Stimulated activated CD4-positive, alpha-beta T cell treated with anti-CD3 and anti-CD28 coated beads, Interleukin-12 subunit alpha, Interleukin-12 subunit beta, amount 100 ng/mL, for 4 hours (primary cell): ENCODE measurements at places on chromosomes 12 and 14.
A peak's percentile ranks its signal among the peaks of the same experiment; 100 is the strongest.

DNA sequence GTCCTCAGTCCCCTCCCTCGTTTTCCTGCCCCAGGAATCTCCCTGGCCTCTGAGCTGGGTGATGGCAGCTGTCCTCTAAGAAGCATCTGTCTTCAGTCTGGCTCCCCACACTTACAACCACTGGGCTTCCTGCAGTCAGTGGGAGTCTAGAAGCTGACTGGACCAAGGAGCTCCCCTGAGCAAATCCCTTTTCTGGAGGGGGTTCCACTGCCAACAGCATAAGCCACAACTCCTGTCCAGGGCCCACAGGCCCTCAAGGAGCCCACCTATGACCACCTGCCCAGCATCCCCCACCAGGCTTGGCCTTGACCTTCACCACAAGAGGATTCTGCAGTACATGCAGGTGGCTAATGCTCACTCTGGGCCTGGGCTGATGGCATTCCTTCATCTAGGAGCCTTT, 4.1 kb downstream of the RDH16 start:
- no peak for DNase-seq

- no peak for DNase-seq
Measured at GRCh38 chr12:46858368-46858767, 32.6 kb upstream of the SLC38A4 start.

DNA sequence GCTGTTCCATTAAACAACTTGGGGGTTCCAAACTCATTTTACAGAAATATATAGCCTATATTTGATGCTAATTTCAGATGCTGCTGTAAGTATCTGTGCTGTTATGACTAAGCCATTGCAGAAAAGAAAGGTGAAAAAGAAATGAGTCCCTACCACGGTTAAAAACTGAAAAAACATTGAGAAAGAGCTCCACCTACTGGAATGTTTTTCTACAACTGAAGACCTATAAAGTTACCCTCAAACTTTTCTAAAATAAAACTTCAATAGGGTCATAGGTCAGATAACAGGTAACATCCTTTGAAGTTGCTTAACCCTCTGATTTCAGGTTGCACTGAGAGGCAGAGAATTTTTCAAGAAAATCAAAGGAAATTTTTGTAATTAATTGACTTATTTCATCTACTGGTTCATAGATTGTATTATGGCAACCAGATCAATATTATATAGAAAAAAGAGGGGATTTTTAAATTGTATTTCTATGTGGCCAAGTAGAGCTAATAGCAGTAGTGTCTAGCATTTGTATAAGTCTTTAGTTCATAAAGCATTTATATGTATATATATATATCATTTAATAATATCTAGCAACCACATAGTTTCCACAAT, 279.9 kb downstream of the RPS29 start:
- DNase-seq: no peak

DNA sequence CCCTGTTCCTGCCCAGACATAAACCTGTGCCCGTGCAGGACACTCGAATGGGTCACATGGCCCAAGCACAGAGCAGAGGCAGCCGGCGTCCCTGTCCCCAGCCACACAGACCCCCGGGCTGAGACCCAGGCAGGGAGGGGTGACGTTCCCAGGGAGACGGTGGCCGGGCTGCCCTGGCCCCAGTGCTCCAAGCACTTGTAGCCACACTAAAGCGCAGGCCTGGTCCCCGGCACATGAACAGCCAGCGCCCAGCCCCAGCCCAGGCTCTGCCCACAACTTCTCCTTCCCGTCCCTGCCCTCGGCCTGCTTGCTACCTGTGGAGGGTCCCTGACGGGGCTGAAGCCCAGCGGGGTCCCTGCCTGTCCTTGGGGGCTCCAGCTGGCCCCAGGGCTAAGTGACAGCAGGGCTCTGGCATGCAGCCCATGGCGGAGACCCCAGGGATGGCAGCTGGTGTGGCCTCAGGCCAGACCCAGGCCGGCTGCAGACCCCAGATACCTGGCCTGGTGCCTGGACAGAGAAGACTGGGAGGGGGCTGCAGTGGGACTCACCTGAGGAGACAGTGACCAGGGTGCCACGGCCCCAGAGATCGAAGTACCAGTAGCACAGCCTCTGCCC, 338.4 kb downstream of the TMEM121 start:
- no peak for DNase-seq

DNA sequence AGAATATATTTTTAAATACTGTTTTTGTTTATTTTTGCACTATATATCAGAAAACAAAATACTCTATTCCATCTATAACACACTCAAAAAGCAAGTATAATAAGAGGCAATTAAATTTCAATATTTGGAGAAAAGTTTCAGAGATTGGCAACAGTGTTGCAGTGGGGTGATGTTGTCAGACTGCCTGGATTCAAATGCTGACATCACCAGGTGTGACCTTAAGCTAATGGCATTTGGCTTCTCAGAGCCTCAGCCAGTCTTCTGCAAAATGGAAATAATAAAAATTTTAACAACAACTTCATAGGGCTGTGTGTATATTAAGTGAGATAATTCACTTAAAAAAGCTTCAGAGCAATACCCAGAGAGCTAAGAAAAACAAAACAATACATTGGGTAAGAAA, 74.7 kb downstream of the TMTC1 start:
- DNase-seq: no peak

DNA sequence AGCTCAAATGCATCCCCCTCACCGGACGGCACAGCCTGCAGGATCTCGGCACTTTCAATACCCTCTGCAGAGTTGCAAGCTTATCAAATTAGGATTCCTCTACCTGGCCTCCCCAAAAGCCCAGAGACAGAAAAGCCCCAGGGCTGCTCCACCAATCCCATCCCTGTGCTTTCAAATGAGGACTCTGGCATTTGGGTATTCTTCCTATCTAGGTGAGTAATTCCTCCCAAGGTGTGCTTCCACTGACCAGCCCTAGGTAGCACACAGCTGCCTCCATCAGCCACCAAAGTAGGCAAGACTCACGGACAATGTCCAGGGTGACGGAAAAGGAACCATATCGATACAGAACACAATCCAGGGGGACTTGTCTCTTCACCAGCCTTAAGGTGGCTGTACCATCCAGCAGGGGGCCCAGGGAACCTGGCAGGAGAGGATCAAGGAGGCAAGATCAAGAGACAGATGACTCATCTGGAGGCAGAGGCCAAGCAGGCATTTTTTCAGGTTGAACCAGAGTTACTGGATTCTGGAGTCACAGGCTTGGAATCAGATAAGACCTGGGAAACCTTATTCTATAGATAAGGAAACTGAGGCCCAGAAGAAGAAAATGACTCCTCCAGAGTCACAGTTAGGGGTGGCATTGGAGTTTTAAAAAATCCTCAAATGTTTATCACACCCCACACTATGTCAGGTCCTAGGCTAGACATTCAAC, 9.9 kb downstream of the PMEL start:
- DNase-seq: no peak

GRCh38 chr14:77849711-77850110, 49.8 kb downstream of the ADCK1 start:
- DNase-seq: no peak

GRCh38 chr14:23327947-23328744, 6.9 kb downstream of the PABPN1 start:
- peak; percentile 35 for DNase-seq

DNA sequence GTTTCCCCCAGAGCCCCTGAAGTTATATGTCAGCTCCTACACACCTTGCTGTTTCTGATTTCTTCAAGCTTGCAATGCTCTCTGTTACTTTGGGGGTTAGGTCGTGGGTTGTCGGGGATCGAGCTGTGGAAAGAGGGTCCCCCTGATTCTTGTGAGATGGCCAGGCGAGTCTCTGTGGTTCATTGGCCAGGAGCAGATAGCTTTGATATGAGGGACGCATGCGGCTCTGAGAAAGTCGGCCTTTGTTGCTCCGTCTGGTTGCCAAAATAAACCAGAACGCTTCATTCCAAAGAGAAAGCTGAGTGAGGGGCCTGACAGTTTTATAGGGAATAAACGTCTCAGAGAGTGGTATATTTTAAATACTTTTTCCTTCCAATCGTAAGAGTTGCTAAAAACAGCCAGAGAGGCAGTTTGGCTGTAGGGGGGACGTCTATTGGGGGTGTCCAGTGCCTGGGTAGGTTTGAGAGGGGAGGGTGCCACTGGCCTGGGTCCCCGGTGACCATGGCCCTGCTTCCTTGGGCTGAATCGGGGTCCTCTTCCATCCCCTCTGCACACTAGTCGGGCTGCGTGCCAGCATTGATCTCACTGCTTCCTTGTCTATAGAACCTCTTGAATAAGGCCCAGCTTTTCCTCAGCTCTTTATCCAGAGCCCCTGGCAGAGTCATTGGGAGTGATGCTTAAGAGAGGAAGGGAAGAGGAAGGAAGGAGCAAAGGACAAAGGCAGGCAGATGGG, 18.9 kb downstream of the CCND2 start:
- DNase-seq: no peak

DNA sequence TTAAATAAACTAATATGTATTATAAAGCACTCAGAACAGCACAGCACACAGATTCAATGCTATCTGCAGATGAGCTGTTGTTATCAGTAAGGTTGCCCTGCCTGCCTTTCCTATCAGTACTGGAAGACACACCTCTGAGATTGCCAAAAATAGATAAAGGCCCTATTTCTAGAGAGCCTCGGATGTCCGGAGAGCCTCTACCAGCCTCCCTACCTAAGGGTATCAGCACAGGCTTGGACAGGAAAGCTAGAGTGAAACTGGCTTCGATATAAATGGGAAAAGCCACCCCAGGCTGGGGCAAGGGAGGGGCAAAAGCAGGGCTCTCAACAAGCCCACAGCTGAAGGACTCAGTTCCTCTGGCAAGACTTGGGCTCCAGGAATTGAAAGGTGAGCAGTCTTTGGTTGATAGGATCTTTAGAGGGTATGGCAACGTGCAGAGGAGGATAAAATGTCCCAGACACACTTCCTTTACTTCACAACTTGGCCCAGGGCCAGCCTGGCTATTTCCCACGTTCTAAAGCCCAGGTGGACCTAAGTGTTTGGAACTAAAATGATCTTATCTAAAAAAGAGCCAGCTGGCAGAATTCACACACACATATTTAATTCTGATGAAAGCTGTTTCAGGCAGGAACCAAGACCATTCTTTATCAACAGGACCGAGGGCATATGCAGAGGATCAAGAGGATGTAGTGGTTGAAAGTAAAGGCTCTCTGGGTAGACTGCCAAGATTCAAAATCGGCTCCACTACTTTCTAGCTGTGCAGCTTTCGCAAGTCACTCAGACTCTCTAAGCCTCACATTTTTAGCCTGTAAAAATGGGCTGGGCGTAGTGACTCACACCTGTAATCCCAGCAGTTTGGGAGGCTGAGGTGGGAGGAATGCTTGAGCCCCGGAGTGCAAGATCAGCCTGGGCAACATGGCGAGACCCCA, 37.8 kb upstream of the ITPR2 start:
- no peak for DNase-seq

DNA sequence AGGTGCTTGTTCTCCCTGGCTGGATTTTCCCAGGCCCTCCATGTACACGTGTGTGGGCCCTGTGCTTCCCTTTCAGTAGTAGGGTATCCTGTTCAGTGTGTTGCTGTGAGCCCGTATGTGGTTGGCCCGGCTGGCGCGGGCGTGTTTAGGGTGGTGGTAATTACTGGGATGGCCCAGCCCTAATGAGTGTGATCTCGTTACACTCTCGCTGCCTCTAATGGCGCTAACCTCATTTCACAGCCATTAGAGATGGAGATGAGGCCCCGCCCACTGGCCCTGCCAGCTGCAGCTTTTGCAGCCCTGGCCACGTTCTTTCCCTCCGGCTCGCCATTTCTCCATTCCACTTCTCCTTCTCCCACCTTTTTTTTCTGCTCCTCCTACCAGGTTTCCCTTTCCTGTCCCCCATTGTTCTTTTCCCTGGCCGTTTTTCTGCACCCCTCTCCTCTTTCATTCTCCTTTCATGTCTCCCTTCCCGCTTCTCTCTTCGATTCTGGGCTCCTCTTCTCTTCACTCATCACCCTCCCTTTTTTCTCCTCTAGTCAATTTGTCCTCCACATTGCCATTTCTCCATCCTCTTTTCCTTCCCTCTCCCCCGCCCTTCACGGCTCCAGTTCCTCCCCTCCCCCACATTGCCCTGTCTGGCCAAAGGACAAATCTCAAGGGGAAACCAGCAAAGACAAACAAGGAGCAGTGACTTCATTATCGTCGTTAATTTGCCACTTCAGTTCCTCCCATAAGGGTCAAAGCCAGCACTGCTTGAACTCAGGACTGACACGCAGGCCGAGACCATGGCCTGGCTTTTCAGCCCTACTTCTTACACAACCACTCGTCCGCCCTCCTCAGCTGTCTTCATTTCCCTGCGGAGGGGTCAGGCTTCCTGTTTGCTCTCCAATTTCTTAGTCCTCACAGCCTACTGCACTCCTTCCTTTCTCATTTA, 6.8 kb downstream of the ZFHX2 start:
- no peak for DNase-seq

- no peak for DNase-seq
Measured at GRCh38 chr14:102570334-102570995, 22.0 kb upstream of the RCOR1 start.

- DNase-seq: no peak
Measured at GRCh38 chr14:100309028-100309737, 2.9 kb upstream of the SLC25A29 start.

GRCh38 chr14:21100931-21101330, at the start of gene TMEM253:
Gene TMEM253 (plus strand): TSS chr14:21101066. CDS start chr14:21101344, 278 bp downstream.
- no peak for DNase-seq

GRCh38 chr12:58747533-58747932, 172.8 kb downstream of the LRIG3 start:
- no peak for DNase-seq

DNA sequence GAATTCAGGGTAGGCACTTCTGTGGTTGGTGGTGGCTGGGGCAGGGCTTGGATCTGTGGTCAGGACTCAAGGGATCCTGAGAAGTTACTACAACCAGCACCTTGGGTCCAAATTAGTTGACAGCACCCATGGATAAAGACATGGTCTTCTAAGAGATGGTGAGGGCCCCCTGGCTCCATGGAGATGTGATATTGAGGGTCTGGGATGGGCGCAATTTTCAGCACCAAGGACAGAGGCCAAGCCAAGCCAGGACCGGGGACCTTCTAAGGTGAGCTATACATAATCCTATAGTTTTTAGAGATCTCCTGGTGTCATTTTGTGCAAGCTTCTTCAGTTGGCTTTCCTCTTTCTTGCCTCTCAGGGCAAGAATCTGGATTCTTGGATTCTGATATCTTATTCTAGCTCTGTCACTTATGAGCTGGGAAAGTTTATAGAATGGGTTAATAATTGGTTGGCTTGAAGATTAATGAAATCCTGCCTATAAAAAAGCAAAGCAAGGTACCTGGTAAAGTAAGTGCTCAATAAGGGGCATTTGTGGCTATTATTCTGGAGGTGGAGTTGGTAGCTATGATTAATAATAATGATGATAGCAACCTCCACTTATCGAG, 130.1 kb upstream of the LHX5 start:
- no peak for DNase-seq

GRCh38 chr14:55582746-55583145, 2.7 kb downstream of the KTN1 start:
- no peak for DNase-seq

GRCh38 chr12:78004249-78005093, 173.8 kb downstream of the NAV3 start:
- no peak for DNase-seq

DNA sequence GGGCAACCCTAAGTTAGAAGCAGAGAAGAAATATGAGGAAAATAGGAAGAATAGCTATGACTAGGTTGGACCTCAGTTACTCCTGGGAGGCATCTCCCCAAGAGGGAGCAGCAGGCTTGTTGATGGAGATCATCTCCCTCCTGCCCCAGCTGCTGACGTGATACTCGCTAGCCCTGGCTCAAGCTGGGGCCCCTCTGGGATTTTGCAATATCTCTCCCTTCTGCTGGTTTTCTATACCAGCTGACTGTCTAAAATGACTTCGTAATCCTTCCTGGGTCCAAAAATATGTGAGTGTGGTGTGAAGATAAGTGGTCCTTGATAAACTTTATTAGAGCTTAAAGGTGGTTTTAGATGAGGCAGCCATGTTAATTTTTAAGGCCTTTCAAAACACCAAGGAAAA, 4.5 kb upstream of the HECTD4 start:
- DNase-seq: no peak
